Posterior cingulate gyrus (tissue), 11 donors: ENCODE measurements at places on chromosomes 11 and 22.

DNA sequence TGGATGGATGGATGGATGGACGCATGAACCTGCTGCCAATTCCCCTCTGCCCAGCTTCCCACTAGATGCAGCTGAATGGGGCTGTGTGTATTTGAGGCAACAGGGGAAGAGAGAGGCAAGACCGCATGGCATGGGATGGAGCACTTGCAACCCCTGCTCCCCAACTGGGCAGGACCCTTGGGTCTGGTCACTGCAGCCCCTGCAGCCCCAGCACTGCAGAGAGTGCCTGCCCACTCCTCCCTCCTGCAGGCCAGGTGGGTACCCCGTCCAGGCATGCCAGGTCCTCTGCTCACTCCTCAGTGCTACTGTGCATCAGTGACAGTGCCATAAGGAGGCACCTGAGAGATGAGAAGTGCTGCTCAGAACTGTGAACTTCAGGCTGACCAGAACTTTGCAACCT, 40.3 kb downstream of the OSBPL5 start:
- no peak for DNase-seq

- no peak for DNase-seq
Observed at GRCh38 chr11:27161071-27161470, 120.5 kb downstream of the BBOX1 start.

DNA sequence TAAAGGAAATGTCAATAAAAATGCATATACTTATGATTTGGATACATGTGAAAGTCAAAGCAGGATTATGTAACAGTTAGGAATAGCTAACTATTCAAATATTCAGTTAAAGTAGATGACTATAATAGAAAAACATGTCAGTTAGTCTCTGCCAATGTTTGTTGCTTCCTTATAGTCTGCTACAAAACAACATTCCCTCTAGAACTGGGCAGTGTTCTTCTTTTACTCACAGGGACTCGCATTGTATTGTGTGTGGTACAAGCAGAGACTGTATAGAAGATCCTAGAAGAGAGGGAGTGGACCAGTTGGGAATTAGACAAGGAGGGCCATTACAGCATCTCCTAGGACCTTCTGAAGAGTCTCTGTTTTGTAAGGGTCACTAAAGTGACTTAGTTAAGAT, 10.6 kb downstream of the ACAT1 start:
- DNase-seq: no peak

GRCh38 chr11:63761188-63761587, 7.4 kb downstream of the ZFTA start:
- DNase-seq: no peak

DNA sequence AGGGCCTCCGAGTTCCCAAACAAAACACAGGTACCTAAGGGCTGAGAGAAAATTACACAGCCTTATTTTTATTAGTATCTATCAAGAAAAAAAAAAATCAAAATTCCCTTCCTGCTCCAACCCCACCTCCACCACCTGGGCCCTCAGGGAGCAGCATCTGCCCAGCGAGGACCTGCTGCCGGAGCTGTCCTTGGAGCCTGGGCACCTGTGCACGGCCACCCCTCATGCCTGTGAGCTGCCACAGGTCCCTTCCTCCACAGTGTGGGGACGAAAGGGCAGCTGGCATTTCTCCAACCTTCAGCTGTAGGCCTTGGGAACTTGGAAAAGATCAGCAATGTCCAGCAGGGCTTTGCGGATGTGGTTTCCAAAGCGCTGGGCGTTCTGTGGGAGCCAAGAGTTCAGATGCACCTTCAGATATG, 6.3 kb upstream of the SYCE3 start:
- DNase-seq: peak; percentile 38

- no peak for DNase-seq
Observed at GRCh38 chr11:33040862-33041453, 1.6 kb downstream of the TCP11L1 start.

DNA sequence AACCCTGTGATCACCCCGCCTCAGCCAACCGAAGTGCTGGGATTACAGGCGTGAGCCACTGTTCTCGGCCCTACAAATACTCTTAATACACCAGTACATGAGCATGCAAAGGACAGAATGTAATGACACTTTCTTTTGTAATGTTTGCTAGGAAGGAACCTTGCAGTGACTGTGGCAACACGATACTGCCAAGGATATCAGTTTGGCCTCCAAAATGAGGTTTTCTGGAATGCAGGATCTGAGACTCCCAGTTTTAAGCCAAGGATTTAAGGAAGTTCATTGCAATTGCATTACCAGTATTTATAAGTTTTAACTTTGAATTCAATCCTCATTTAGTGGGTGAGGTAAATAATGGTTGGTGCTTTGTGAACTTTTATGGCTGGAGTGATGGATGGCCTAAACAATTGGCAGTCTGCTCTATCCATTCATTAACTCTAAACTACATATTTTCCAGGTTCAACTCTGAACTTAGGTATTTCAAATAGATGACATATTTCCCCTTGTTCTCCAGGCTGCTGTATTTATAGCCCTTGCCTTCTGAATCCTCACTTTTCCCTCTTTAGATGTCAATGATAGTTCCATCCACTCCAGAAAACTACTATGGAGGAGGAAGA, 330.3 kb downstream of the C11orf87 start:
- DNase-seq: no peak

DNA sequence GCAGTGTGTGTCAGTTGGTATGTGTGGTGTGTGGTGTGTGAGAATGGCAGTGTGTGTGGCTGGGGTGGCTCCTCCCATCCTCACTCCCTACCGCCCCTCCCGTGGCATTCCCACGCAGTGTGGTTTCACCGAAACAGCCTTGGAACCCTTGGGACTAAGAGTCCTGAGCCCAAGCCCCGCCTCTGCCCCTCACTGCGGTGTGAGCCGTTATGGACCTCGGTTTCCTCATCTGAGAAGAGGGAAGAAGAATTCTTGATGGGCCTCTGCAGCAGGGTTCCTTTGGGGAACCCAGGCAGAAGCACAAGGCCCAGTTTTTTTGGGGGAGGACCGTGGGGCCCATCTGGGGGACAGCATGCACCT, 7.2 kb downstream of the UPK3A start:
- no peak for DNase-seq

DNA sequence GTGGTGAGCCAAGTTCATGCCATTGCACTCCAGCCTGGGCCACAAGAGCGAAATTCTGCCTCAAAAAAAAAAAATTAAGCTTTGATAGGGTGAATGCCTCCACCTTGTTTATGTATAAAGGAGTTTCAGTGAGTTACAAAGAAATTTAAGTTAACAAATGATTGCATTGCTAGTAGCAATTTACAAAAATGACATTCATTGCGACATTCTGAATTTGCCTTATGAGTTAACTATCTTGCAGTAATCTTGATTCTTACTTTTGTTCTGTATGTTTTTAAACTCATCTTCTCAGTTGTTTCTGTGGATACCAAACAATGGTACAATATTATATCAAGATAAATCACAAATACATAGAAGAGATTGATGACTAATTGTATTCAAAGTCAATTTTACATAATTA, 207.0 kb downstream of the DDX10 start:
- no peak for DNase-seq

DNA sequence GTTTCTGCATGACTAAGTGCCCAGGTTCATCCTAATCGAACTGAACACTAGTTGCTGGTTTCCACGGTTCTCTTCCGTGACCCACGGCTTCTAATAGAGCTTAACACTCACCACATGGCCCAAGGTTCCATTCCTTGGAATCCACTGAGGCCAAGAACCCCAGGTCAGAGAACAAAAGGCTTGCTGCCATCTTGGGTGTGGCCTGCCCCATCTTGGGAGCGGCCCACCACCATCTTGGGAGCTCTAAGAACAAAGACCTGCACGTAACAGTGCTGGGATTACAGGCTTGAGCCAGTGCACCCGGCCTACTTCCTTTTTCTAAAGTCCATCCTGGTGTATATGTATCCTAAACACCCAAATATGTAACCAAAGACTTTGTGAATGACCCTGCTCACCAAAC, 68.8 kb downstream of the SLC35F2 start:
- no peak for DNase-seq

GRCh38 chr22:38316364-38317121, 690 bp downstream of the CSNK1E start:
- DNase-seq: peak; percentile 75

DNA sequence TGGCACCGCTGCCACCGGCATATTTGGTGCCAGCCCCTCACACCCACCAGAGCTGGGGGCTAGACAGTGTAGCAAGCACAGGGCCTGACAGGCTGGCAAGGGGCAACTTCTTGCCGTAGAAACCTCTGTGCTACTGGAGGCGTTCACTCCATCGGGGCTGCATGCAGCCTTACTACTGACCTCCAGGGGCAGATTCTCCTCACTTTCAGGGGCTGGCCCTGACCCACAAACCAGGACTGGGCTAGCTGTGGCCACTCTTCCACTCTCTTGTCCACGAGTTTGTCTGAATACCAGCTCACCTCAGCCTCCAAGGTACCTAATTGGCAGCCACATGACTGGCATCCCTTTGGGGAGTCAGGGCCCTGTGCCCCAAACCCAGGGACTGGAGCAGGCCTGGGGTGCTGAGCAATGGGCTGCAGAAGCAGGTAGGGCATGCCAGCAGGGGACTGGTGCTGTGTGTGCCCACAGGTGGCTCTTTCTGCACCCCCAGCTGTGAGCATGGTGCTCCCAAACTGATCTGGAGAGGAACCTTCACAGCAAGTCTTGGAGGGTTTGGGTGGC, 2.1 kb upstream of the LMO1 start:
- no peak for DNase-seq

DNA sequence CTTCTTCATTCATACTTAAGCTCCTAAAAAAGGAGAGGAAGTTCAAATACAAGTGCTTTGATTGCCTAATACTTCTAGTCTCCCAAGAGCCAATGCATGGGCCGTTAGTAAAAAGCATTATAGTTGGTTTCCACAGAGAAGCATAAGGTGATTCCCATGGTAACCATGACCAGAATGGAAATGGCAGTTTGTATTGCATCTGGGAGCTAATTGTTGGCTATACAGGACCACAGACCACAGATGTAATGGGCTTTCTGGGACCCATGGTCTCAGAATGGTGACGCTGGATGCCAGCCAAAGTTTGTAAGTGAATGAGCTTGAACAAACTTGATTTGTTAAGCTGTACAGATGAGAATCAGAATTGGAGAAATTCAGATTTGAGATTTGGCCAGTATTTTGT, 333.9 kb upstream of the C11orf87 start:
- DNase-seq: no peak

DNA sequence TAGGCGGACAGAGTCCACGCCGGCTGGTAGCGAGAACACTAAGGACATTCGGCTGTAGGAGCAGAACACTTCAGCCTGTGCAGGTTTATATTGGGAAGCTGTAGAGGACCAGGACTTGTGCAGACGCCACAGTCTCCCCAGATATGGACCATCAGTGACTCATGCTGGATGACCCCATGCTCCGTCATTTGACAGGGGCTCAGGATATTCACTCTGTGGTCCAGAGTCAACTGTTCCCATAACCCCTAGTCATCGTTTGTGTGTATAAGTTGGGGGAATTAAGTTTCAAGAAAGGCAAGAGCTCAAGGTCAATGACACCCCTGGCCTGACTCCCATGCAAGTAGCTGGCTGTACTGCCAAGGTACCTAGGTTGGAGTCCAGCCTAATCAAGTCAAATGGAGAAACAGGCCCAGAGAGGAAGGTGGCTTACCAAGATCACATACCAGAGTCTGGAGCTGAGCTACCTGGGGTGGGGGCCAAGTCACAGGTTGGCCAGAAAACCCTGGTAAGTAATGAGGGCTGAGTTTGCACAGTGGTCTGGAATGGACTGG, 17.2 kb downstream of the P2RY2 start:
- DNase-seq: no peak

GRCh38 chr11:134643115-134644012, 231.3 kb upstream of the B3GAT1 start:
- no peak for DNase-seq

- no peak for DNase-seq
Observed at GRCh38 chr22:42863349-42863961, 6.4 kb upstream of the ARFGAP3 start.

DNA sequence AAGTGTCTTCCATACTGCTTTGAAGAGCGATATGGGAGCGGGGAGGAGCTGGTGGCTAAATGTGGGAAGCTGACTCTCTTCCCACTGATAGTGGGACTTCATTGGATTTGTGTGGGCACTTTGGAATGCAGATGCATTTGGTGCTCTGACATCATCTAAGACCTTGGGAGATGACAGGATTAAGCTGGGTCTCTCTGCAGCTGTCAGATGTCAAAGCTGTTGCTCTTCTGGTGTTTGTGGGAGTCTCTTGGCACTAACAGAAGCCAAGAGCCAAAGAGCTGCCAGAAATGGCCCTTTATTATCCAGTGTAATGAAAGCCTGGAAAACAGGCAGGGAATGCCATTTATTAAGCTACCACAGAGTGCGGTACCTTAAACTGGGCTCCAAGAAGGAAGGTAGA, 20.6 kb downstream of the GRAMD1B start:
- DNase-seq: no peak

GRCh38 chr11:74037309-74037708, 28.4 kb upstream of the UCP3 start:
- no peak for DNase-seq

- no peak for DNase-seq
Observed at GRCh38 chr11:43685440-43685839, 4.9 kb downstream of the HSD17B12 start.

- DNase-seq: peak; percentile 67
Observed at GRCh38 chr22:46149512-46150033, 753 bp upstream of the PPARA start.

GRCh38 chr11:106668147-106668546, 350.1 kb downstream of the GUCY1A2 start:
- DNase-seq: no peak

DNA sequence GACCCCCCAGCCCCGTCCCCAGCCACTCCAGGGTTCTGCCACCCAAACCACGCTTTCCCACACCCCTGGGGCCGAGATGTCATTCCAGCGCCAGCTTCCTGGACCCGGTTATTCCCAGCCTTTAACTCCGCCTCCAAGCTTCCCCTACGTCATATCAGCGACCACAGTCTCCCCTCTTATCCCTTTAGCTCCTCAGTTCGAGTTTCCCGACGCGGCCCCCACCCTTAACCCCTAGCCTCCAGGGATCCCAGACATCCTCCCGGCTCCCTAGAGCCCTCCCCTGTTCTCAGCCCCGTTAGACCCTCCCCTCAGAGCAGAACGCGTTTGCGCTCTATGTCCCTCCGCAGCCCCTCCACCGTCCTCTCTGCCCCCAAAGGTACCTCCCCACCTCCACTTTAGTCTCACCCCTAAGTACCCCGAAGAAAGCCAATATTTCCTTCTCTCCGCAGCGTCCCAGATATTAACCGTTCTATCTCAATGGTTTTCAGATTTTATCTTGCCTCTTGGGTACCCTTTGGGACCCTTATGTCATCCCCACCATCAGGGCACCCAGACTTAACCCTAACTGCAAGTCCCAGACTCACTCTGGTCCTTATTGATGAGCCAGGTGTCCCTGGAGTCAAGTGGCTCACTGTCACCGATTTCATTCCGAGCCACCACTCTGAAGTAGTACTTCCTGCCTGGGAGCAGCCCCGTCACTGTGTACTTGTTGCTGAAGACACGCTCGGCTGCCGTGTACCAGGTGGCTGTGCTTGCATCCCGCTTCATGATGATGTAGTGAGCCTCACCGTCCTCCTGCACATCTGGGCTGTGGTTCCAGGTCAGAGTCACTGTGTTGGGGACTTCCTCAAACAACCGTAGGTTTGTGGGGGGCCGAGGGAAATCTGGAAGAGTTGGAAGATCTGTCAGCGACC, 8.0 kb downstream of the TMEM86A start:
- DNase-seq: peak; percentile 89

GRCh38 chr22:25892678-25893077, 150.7 kb downstream of the MYO18B start:
- no peak for DNase-seq

GRCh38 chr11:29481738-29482137, 535.1 kb downstream of the KCNA4 start:
- no peak for DNase-seq
